ENCODE measurements at places on chromosomes 2 and 18.
A peak's percentile ranks its signal among the peaks of the same experiment; 100 is the strongest.

- DNase-seq, result no peak
Measured at GRCh38 chr2:216030216-216030615, 16.9 kb upstream of the MREG start.

DNA sequence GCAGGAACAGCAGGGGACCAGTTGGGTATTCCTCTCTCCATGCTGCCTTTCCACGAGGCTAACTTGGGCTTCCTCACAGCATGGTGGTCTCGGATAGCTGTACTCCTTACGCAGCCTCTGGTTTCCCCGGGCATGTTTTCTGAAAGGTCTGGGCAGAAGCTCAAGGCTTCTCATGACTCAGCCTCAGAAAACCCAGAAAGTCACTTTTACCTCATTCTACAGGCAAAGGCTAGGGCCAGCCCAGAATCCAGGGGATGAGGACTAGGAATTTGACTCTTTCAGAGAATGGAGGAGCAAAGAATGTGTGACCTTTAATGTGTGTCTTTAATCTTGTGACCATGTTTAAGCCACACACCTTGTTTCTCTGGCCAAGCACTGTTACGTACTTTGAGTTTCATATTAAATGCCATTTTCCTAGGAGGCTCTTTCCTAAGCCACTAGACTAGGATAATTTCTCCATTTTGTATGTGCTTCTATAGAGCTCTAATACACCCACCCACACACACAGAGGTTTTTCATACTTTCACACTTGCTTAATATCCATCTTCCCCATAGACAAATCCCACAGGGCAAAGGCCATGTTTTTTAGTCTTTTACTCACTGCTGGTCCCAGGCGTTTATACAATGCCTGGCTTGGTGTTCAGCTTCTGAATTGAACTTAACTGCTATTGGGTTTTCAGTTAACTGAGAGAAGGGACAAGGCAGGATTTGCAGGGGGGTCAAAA lies 77.3 kb downstream of the LONRF2 start:
- DNase-seq, result no peak

DNA sequence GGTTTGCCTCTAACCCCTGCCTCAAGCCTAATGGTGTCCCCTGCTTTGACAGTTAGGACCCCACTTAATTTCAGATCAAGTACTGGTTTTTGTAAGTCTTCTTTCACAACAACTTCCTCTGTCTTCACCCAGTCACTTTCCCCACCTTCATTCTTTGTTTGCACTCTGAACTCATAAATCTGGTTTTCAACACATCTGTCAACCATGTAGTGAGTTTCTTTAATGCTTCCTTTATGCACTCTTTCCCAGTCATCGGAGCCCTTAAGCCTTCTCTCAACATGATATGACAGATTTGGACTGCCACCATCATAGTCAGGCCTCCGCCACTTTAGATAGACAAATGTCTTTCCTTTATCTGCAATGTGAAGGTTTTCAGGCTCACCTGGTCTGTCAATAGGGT lies 109.1 kb downstream of the PLEKHA3 start:
- DNase-seq, result no peak

- DNase-seq, result no peak
Measured at GRCh38 chr2:241936457-241937133, 67.1 kb downstream of the RTP5 start.

DNA sequence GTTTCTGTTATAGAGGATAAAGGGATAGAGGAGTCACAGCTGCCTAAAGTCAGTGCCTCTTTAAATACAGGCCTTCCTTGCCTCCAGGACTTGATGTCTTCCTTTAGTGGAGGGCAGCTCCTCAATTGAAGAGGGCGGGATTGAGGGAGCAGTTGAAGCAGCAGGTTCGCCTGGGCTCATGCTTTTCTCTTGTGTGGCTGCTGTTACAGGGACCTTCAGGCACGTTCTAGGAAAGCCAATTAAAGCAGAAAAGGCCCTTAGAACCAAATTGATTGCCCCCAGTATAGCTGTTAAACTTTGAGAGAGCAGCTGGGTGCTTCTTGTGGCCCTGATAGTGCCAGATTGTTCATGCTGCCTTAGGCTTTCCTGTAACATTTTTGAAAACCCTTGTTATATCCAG lies 42.0 kb upstream of the LTBP1 start:
- no peak for DNase-seq

DNA sequence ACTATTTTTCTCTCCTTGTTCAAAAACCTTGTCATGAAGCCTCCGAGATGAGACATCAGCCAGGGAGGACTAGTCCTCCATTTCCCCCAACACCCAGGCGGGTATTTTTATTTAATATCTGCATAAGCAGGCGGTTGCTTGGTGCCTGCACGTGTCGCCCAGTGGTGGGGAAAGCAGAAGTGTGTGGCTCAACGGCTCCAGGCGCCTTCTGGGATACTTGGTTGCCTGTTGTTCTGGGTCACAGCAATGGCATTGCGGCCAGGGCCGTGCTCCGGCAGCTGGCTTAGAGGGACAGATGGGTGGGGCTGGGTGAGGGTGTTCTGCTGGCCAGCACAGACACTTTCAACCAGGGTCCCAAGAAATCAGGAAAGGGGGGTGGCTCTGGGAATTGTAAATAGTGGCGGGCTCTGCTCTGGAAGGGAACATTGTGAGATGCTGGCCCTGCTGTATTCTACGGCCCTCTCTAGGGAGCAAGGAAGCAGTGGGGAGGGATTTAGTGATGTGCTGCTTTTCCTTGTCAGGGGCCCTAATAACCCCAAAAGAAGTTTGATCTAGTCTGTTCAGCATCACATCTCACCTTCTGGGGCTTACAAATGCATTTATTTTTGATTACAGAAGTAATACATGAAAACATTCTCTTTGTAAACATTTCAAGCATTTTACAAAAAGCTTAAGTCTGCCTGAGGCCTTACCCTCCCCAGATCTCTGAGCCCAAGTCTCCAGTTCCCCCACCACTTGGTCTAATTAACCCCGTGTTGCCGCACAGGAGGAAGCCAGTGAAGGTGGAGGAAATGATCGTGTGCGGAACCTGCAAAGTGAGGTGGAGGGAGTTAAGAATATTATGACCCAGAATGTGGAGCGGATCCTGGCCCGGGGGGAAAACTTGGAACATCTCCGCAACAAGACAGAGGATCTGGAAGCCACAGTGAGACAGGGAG lies 1.1 kb downstream of the VAMP8 start:
- DNase-seq, result peak; percentile 66

DNA sequence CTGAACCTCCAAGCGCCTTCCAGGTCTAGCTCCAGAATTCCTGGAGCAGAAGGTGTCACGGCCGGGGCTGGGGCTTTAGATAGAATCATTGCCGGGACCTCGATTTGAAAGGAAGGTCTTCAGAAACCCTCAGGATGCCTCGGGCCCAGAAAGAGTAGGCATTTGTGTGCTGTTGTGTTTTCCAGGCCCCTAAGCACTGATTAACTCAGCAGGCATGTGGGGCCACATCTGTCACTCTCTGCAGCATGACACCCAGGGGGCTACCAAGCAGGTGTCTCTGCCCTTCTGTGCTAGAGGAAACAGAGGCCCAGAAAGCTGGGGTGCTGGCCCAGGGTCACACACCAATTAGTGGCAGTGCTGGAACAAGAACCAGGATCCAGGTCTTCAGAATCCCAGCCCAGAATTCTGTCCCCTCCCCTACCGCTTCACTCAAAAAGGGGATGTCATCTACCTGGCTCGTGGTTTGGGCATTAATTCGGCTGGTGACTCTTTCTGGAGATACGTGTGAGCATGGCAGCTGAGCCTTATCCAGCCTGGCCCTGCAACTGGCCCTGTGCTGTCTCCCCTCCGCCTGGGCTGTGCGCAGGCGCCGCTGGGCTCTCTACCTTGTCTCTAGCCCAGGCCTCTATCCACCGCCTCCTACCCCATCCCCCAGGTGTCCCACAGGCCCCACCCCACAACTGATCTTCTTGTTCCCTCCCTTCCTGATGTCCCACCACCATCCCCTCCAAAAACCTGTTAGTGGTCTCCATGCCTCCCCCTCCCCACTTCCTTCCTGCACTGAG lies 245.4 kb downstream of the ATAD2B start:
- DNase-seq, result no peak

All from erythroblast (primary cell).